HAP-1 (cell line): ENCODE measurements at places on chromosomes 16 and 17.

DNA sequence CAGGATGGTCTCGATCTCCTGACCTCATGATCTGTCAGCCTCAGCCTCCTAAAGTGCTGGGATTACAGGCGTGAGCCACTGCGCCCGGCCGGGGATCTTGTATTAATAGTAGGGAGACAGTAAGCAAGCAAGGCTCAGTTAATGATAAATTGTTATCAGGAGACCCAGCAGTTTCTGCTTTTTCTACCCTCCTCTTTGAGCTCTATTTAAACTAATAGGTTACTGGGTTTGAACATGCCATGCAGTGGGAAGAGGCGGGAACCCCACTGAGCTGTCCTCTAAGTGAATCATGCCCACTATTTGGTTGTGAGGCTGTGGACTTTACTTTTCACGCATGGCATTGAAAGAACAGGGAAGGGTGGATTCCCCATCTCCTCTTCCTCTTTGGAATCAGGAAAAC, 223.9 kb downstream of the WWOX start:
- DNase-seq, result no peak

- DNase-seq, result no peak
These were observed 5.1 kb downstream of the NUDT16L1 start for GRCh38 chr16:4698321-4699045.

DNA sequence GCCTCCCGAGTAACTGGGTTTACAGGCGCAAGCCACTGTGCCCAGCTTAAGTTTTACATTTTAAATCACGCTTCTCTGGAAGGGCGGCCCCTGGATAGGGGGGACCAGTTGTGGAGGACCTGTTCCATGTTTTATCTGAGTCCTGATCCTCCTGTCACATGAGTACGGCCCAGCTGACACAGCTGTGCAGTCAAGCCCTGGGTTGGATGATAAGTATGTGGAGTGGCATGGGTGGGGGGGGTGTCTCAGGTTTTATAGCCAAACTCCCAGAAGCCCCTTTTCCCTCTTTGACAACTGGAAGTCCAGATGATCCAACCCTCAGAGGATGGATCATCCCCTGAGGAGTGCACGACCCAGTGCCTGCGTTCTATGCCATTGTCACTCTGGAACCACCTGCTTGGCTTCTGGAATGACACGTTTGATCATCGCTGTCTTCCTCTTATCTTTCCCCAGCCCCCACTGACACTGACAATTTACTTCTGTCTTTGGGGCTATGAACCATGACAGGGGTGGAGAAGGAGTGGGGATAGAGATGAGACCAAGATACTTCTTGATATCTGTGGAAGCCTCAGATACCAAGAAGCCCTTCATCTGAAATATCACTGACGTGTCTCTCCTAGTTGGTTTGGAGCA, 191.2 kb downstream of the MSI2 start:
- no peak for DNase-seq

GRCh38 chr17:57788725-57789124, 43.6 kb upstream of the CCDC182 start:
- no peak for DNase-seq

GRCh38 chr17:4658478-4659305, 17.2 kb upstream of the ALOX15 start:
- no peak for DNase-seq

DNA sequence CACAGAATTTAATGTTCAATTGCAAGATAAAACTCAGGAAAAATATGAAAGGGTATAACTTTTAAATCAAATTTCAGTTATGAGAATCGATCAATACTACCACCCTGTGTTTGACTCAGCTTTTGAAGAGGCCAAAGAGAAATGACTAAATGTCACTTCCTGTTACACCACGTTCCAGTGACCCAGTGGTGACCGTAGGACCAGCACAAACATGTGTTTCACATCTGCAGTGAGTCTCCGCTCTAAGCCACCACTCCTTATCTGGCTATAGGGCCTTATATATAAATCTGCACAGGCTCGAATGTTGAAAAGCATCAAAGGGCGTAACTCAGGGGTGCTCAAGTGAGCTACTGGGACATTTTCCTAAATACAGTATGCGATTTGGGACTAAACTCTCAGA, 36.1 kb downstream of the CYB5D2 start:
- DNase-seq, result no peak

DNA sequence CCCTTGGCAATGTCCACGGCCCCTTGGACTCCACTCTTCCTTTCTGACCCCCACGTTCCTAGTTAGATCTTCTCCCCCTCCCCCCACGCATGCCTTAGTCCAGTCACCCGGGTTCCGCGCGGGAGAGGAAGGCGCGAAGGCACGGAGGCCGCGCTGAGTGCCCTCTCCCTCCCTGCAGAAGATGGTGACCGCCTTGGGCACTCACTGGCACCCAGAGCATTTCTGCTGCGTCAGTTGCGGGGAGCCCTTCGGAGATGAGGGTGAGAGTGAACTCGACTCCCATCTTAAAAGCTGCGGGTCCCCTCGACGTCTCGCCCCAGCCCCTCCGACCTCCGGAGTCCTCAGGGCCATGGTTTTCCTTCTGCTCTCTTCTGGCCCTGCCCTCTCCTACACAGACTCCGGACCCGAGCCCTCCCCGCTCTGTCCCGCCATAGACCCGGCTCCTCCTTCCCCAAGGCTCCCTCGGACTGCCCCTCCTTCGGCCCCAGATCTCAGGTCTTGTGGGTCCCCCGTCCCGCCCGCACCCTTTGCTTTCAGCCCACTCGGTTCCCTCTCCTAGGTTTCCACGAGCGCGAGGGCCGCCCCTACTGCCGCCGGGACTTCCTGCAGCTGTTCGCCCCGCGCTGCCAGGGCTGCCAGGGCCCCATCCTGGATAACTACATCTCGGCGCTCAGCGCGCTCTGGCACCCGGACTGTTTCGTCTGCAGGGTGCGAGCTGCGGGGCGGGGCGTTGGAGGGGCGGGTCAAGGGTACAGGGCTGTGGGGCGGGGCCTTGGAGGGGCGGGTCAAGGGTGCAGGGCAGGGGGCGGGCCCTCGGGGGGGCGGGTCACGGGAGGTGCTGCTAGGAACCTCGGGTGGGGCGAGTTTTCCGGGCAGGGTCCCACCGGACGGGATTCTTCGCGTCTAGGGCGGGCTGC, 4.6 kb downstream of the TGFB1I1 start:
- DNase-seq, result no peak

- no peak for DNase-seq
These were observed 43.8 kb upstream of the NDRG4 start for GRCh38 chr16:58456193-58456592.

GRCh38 chr16:67198238-67198734, 645 bp upstream of the ELMO3 start:
- no peak for DNase-seq

GRCh38 chr17:31882571-31882970, 18.9 kb downstream of the UTP6 start:
- DNase-seq, result no peak

DNA sequence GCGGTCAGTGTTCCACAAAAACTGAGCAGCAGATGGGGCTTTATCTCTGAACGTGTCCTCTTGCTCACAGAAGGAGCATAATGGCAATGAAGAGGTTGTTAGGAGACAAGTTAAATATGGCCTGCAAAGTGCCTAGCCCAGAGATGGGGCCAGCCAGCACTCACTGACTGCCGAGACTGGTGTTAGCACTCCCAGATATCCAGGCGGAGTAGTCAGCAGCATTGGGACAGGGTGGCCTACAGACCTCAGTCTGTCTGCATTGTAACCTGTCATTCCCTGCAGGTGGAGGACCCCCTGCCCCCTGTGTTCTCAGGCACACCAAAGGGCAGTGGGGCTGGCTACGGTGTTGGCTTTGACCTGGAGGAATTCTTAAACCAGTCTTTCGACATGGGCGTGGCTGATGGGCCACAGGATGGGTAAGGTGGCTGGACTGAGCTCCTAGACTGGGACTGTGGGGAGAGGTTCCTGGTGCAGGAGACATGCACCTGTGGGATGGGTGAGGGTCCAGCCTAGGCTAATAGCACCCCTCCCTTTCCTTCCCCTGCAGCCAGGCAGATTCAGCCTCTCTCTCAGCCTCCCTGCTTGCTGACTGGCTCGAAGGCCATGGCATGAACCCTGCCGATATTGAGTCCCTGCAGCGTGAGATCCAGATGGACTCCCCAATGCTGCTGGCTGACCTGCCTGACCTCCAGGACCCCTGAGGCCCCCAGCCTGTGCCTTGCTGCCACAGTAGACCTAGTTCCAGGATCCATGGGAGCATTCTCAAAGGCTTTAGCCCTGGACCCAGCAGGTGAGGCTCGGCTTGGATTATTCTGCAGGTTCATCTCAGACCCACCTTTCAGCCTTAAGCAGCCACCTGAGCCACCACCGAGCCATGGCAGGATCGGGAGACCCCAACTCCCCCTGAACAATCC, 4.2 kb downstream of the MFAP4 start:
- DNase-seq, result no peak

- DNase-seq, result no peak
These were observed 45.4 kb upstream of the MEIOC start for GRCh38 chr17:44610871-44611270.

- DNase-seq, result no peak
These were observed 16.1 kb downstream of the GNGT2 start for GRCh38 chr17:49194297-49194607.

- no peak for DNase-seq
These were observed 139.4 kb upstream of the TBX2 start for GRCh38 chr17:61260071-61260797.
